Hippocampal formation (tissue), 2 donors: ENCODE measurements at places on chromosomes 11 and 22.
A peak's percentile ranks its signal among the peaks of the same experiment; 100 is the strongest.

- peak; percentile 14 for DNase-seq
Measured at GRCh38 chr11:94876645-94877442, 96.5 kb downstream of the CWC15 start.

GRCh38 chr11:12800871-12801270, 126.7 kb downstream of the TEAD1 start:
- no peak for DNase-seq

DNA sequence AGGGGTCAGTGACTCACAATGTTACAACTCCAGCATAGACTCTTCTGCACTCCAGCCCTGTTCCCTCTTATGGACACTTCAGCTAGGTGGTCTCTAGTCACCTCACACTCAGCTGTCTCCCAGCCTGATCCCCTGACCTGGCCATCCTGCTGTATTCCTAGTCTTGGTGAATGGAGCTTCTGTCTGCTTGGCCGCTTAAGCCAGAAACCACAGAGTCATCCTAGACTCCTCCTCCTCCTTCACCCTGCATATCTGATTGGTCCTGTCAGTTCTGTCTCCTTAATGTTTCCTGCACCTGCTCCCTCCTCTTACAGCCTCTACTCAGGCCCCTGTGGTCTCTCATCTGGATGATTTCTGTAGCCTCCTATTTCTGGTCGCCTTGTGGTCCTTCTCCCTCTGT, 144.9 kb downstream of the HIPK3 start:
- DNase-seq, result no peak

DNA sequence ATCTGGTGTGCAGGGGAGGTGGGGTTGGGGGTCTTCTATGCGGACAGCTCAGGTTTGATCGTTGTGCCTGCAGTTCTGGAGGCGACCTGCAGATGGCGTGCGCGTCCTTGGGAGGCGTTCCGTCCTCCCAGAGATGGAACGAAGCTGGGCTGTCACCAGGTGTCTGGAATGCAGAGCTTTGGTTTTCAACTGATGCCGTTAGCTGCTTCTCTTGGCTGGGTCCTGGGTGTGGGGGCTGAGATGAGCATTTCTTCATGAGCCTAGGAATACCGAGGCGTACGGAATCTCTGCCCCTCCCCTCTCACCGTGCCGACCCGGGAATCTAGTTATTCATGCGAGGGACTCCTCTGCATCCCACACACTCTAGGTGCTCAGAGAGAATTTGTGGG, 98.6 kb downstream of the CEP164 start:
- peak; percentile 65 for DNase-seq

DNA sequence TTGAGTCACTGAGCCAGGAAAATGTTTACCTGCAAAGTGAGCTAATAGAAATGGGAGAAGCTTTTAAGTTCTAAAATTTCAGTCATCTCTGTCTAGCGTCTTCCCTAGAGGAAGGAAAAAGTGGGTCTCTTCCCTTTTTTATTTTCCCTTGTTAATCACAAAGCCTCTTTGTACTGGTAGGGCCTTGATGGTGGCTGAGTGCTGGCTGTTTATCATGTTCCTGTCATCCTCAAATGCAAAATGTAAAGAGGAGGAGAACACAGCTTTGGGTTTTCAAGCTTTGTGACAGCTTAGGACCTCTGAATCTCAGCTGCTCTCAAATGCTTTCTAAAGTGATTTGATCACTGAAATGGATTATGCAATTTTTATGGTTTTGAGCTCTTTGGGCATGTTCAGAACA, 222.0 kb downstream of the TMEM135 start:
- DNase-seq, result peak; percentile 4

GRCh38 chr11:17541330-17541885, 2.8 kb downstream of the USH1C start:
- DNase-seq, result no peak

GRCh38 chr22:20180640-20181039, 29.8 kb upstream of the CCDC188 start:
- DNase-seq, result no peak

DNA sequence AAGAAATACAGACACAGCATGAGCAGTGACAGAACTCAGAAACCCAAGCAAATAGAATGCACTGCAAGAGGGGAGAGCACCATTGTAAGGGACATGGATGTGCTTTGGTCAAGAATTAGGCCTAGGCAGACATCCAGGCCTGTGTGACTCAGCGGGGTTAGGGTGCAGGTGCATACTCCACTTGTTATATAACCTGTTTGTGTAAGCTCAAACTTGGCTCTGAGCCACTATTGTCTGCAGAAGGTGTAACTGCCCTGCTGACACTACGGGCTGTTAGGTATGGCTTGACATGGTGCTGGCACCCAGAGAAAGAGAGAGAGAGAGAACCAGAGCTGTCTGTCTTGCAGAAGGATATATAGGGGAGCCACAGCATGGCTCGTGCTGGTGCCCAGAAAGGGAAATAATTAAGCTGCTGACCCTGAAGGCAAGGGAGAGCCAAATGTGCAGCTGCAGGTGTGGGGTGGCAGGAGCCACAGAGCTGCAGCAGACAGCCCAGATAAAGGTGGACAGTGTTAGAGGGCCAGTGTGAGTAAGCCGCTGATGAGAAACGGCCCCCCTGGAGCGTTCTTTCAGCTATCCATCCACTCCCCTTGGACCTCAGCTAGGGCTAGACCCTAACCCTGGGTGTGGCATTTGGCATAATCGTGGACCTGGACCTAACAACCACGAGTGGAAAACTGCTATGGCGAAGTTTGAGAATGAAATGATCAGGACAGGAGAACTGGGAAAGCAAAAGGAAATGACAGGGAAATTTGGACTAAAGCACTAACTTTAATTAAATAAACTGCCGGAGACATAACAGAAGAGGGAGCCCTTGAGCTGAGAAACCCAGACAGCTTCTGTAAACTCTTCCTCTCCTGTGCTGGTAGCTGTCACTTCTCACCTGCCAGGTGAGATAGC, 253.0 kb upstream of the CCDC179 start:
- DNase-seq, result no peak

- DNase-seq, result no peak
Measured at GRCh38 chr11:121291319-121291718, 1.3 kb upstream of the SC5D start.

DNA sequence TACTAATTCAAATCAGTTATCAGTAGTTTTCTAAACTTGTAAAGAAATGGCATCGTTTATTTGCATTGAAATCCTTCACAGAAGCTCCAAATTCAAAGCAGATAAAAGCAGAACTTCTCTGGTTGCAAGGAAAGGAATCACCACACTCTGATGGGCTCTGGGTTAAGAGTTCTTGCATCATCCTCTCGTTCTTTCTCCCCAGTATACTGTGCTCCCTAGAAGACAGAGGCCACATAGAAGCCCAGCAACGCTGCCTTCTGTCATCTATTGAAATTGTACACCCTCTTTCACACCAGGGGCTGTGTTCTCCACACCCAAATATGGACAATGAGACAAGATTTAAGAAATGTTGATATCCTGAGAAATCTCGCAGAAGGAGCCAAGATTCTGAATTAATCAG, 29.3 kb downstream of the FAT3 start:
- no peak for DNase-seq

GRCh38 chr22:31448382-31448781, 41.3 kb downstream of the EIF4ENIF1 start:
- no peak for DNase-seq

DNA sequence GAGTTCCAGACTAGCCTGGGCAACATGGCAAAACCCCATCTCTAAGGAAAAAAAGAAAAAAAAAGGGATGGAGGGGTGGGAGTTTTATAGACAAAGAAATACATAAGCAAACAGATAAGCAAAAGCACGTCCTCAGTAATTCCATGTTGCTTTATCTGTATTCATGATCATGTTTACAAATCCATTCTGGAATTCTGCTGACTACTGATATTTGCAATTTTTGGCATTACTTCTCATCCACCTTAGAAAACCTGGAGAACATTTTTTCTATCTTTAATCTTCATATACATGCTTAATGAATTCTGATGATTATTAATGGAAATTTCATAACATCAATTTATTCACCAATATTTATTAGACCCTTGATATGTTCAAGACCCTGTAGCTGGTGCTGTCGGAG, 1.7 kb upstream of the FDX1 start:
- DNase-seq, result no peak

DNA sequence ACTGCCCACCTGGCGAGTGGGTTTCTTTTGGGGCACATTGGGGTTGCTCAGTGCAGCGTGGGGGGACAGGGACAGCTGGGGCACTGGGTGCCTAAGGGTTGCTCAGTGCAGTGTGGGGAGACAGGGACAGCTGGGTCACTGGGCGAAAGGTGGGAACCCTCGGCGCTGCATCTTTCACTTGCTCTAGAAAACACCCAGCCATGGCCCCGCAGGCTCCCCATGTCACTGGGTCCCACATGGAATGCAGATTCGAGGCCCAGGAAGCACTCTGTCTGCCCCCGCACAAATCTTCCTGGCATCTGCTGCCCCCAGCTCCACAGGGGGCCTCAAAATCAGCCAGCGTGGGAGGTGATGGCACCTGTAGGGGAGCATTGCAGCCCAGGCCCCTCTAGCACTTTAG, 229.3 kb downstream of the BRD1 start:
- DNase-seq, result no peak

DNA sequence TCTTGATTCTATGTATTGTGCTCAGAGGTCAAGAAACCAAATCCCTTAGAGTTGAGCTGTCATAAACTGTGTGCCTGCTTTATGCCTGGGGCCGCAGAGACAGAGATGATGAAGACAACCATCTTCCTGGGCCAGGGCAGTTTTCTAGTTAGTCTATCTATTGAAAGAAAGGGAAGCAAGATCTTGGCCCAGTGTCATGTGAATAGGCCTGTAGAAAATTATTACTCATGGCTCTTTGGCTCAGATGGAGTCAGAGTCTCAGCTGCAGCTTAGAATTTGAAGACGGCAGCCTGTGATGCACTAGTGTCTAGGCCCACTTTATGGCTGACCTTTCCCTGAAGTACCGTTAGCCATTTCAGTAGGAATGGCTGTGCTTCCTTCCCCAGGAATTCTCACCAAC, 112.0 kb downstream of the DBX1 start:
- DNase-seq, result no peak

DNA sequence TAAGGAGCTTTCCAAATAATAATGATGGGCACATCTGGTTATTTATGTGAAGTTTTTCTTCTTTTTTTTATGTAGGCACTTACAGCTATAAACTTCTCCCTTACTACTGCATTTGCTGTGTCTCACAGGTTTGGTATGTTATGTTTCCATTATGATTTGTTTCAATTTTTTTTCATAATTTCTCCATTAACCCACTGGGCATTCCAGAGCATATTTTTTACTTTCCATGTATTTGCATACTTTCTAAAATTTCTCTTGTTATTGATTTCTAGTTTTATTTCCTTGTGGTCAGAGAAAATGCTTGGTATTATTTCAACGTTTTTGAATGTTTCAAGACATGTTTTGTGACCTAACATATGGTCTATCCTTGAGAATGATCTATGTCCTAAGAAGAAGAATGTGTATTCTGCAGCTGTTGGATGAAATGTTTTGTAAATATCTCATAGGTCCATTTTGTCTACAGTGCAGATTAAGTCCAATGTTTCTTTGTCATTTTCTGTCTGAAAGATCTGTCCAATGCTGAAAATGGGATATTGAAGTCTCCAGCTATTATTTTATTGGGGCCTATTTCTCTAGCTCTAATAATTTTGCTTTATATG, 362.1 kb downstream of the DDX10 start:
- no peak for DNase-seq

DNA sequence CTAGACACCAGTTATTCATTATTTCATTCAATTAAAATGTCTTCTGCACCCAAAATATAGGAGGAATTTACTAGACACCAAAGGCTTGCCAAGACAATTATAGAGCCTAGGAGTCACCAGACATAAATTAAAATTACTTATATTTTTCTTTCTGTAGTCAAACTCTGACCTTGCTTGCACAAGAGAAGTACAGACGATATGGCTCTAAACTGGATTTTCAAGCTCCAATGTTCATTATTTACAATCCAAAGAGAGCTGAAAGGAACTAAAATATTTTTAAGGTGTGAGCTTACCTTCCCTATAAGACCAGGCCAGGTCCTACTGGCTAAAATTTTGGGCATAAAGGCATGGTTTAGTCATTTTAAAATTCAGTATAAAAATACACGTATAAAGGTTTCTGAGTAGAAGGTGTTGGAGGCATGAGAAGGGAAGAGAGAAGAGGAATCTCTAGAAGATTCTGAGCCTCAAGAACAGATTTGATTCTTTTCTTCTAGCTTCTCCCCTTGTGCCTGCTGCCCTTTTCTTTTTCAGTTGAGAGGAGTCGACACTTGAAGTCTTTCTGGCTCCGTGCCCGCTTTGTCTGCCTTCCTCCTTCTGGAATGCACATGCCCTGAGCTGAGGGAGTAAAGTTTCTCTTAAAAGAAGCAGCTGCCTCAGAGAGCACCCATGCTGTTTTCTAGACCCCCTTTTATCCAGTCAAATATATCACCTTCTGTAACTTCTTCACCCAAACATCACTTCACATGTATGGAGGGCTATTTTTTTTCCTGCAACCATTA, 13.5 kb downstream of the C11orf97 start:
- DNase-seq, result no peak

- DNase-seq, result no peak
Measured at GRCh38 chr11:120122924-120123683, 14.8 kb downstream of the TRIM29 start.

DNA sequence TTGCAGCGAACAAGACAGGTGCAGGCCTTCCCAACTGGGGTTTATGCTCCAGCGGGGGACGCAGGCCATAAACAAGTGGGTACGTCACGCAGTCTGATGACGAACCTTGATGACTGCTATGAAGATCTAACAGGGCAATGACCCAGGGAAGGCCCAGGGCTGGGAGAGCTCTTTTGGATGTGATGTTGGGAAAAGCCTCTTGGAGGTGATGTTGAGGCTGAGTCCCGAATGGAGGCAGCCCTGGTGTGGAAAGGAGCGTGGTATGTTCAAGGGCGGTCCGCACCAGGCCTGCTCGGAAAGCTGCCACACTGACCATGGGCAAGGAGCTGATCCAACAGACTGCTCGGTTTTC, 5.8 kb downstream of the FADS2 start:
- no peak for DNase-seq

DNA sequence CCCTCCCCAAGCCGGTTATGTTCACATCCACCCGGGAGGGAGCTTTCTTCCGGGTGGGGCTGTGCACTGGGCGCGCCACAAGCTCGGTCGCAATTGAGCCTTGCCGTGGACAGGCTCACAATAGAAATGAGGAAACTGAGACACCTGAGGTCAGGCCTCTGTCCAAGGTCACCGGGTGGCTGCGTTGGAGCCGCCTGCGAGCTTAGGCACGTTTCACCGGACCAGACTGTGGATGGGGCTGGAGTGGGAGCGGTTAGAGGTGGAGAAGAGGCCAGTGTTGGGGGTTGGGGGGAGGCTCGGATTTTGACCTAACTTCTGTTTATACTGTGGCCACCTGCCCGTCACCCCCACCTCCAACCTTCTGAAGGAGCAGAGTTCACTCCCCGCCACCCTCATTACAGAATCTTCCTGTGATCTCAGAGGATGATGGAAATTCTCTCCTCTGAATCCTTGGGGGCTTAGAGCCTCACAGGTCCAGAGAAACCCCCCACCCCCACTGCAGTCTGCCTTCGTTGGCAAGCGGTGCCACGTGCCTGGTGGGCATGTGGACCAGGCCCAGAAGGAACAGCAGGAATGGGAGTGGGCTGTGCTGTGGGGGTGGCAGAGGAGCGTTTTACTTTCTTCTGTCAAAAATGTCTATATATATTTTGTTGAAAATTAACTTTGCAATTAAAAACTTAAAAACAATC, 631 bp upstream of the NPTXR start:
- no peak for DNase-seq

GRCh38 chr11:34240150-34240494, 117.7 kb downstream of the ABTB2 start:
- DNase-seq, result no peak
